Activated CD8-positive, alpha-beta memory T cell treated with anti-CD3 and anti-CD28 coated beads for 1 hour (primary cell): ENCODE measurements at places on chromosomes 5 and 9.

GRCh38 chr9:2319421-2319820 is 302.2 kb upstream of the VLDLR start:
- no peak for DNase-seq

GRCh38 chr5:116439905-116440304 is 134.7 kb downstream of the SEMA6A start:
- DNase-seq, result no peak

GRCh38 chr5:142568996-142569335 is 116.9 kb downstream of the FGF1 start:
- DNase-seq, result no peak

DNA sequence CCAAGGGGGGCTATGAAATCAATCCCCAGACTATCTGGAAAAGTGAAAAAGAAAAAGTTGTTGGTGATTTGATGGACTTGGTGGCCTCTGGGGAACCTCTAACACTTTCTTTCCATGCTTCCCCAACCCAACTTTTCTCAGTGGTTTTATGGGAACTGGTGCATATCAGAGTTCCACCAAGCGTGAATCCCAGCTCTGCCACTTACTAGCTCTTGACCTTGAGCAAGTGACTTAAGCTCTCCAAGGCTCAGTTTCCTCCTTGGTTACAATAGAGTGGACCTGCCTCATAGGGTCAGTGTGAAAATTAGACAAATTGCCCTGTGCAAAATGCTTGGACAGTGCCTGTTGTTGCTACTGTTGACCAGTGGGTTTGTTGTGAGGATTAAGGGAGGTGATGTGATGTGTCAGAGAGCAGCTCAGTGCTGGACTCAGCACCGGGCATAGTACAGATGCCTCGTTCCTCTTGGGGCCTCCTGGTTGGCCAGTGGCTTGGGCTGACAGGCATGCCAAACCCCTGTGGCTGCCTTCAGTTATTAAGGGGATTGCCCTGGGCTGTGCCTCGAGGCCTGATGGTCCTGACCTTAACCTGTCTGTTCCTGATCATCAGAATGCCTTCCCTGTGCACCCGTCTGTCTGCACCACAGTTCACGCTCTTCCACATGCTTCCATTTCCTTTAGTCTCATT is 49.3 kb downstream of the COL15A1 start:
- DNase-seq, result no peak

DNA sequence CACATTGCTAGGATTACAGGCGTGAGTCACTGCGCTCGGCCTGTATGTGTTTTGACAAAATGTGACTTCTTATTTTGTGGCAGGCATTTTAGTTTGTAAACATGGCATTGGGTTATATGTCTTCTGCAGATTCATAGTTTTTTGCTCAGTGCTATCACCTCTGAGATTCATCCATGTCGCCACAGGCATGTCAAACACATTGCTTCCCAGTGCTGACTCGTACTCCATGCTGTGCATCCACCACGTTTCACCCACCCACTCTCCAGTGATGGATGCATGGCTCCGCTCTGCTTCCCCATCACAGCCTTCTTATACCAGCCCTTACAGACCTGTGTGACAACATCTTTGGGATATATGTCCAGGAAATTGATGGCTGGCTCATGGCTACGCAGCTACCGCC is 158.8 kb downstream of the GAS1 start:
- no peak for DNase-seq

DNA sequence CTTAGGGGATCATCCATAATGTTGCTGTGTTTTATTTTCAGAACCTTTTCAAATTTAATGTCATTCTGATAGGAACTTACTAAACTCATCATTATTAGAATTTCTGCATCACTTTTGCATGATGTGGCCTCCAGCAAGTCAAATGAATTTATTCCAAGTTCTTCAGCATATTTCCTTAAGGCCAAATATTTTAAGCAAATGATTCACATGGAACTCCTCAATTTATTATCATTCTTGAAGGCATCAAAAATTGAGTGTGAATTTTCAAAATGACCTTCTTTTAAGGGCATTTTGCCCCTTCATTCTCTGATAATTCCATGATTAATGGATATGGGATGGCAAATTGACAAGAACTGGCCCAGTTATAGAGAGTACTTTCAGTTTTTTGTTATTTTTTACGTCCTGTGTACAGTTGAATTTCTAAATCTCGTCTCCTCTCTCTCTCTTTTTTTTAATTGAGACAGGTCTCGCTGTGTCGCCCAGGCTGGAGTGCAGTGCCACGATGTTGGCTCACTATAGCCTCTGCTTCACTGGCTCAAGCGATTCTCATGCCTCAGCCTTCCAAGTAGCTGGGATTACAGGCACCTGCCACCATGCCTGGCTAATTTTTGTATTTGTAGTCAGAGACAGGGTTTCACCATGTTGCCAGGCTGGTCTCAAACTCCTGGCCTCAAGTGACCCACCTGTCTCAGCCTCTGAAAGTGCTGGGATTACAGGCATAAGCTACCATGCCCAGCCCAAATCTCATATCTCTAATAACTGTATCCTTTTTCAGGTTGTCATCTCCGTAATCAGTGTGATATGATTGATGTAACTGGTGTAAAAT is 29.1 kb downstream of the GPR21 start:
- no peak for DNase-seq

- DNase-seq, result no peak
These were observed 121.4 kb downstream of the DPYSL3 start for GRCh38 chr5:147388184-147389108.

DNA sequence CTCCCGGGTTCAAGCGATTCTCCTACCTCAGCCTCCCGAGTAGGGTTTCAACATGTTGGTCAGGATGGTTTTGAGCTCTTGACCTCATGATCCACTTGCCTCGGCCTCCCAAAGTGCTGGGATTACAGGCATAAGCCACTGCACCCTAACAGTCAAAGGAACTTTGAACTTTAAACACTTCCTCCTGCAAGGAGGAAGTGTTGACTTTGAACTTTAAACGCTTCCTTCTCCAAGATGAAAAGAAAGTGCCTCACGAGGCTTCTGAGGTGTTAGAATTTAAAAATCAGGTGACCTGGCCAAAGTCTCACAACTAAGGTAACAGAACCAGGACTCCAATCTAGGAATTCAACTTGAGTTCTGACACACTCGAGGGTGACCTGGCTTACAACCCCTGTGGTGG is 150.9 kb downstream of the BRINP1 start:
- no peak for DNase-seq

DNA sequence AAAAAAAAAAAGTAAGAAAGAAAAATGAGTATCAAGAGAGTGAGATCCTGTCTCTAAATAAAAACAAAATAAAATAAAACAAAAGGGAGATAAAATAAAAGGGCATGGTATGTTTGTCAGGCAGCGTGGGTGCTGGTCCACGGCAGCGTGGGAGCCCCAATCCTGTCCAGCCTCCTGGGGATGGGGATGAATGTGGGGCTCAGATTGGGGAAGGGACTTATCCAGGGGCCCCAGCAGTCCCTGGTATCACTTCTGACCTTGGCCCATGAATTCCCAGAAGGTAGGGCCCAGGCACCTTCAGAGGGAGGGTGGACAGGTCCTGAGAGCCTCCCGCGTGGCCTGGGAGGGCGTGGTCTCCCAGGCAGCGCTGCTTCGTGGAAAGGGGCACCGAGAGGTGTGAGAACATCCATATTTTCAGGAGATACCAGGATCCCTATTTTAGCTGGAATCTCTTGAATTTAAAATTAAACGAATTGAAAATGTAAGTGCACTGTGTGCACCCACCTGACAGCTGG is 71.2 kb downstream of the ZNF354C start:
- no peak for DNase-seq

DNA sequence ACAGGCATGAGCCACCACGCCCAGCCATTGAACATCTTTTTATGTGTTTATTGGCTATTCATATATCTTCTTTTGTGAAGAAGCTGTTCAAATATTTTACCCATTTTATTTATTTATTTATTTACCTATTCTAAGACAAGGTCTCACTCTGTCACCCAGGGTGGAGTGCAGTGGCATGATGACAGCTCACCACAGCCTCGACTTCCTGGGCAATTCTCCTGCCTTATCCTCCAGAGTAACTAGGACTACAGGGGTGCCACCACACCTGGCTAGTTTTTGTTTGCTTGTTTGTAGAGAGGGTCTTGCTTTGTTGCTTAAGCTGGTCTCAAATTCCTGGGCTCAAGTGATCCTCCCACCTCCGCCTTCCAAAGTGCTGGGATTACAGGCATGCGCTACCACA is 33.5 kb downstream of the NAIF1 start:
- DNase-seq, result no peak

GRCh38 chr5:127216898-127217675 is 73.5 kb upstream of the MEGF10 start:
- no peak for DNase-seq

- DNase-seq, result no peak
These were observed 500.6 kb downstream of the EBF1 start for GRCh38 chr5:158599157-158599556.

GRCh38 chr9:111839987-111840386 is 45.2 kb upstream of the SHOC1 start:
- no peak for DNase-seq

DNA sequence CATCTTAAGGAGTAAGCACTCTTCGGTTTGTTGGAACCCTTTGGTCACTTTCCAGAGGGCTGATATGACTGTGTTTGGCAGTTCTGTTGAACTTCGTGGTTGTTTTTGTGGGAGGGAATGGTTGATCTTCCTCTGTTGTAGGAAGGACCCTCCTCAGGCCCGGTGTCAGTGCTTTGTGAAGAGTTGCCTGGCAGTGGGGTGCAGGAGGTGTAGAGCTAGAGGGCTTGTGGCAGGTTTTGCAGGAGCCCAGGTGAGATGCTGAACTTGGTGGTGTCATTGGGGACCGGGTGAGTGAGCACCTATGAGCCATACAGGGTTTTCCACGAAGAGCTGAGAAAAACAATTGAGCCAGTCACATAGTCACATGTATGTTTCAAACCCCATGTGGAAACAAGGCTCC is 27.2 kb downstream of the SECISBP2 start:
- no peak for DNase-seq

DNA sequence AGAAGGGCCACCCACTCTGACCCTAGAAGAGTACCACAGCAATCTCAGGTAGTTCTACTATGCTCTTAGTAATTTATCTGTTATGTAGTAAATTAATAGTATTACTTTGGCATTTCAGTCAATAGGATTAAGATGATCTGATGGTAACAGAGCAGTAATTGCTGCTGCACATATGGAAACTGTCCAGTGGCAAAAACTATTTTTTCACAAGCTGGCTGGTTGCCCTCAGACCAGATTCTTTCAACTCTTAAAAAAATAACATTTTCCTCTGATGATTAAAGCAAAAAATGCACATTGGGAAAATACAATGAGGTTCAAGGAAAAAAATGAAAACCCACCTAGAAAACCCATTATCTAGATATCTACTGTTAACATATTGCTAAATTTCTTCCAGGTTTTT is 19.7 kb downstream of the GLRA1 start:
- no peak for DNase-seq

- DNase-seq, result no peak
These were observed 19.9 kb upstream of the CYLC2 start for GRCh38 chr9:102975251-102975650.

DNA sequence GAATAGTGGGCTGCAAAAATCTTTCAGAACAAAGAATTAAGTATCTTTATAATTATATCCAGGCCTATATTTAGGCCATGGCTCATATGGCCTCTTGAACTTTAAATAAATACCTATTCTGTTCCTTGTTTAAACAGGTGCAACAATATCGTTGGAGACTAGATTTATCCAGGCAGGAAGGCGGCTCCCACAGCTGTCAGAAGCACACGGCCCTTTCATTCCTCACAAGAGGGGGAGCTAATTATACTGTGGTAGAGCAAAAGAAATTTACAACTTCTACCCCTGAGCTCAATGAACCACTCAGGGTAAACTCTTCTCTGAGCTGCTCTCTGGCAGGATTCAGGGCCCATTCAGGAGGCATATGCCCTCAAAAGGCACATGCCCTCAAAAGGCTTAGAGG is 31.3 kb downstream of the TMEM174 start:
- no peak for DNase-seq

GRCh38 chr5:29462241-29462640 is 1731.2 kb upstream of the CDH6 start:
- no peak for DNase-seq

DNA sequence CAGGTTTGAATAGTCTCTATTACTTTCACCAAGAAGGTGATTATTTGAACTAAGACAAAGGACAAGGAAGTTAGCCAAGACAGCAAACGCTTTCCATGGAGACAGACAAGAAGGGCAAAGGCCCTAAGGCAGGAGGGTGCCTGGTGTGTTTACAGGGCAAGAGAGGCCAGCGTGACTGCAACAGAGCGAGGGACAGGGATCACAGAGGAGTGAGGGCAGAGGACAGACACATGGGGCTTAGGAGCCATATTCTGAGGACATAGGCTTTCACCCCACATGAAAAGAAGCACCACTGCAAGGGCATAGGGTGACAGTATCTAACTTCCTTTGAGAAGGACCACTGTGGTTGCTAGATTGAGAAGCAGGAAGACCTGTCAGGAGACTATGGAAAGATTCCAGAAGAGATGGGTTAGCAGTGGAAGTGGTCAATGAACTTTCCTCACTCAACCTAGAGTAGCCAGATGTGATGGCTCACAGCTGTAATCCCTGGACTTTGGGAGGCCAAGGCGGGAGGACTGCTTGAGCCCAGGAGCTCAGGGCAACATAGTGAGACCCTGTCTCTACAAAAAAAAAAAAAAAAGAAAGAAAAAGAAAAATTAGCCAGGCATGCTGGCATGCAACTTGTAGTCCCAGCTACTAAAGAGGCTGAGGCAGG is 5.0 kb upstream of the HAVCR1 start:
- DNase-seq, result no peak

DNA sequence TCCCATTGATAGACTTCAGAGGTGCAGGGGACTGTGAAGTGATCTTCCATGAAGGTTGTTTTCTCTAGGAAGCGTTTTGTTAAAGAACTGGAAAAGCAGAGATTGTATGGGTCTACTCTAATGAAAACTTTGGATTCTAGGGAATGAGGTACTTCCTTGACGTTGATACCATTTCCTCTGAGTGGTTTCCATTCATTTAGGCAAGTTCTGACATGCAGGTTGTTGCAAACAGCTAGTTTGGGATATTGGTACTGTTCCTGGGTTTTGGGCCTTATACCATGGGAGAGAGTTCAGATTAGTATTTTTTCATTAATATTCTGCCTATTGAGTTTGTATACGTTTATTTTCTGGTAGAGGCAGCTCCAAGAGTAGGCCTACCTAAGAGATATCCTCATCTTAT is 25.7 kb downstream of the SMARCA2 start:
- no peak for DNase-seq
